ENCODE measurements at places on chromosomes 7 and 10.

DNA sequence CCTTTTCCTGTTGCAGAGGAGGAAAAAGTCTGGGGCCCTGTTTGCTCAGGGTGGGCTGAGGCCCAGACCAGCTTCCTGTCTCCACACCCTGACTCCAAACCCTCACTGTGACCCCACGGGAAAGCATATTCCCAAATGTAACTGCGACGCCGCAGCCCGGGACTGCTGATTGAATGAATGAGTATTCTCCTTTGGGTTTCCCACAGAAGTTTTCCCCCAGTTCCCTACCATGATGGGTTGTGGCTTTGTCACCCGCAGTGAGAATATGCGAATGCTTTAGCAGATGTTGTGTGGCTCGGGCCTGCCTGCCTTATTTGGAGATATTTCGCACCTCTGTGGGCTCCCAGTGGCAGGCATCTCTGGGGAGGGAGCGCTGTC, 50.6 kb downstream of the MGMT start:
- no peak for DNase-seq
- no peak overlapping the region for H3K4me3 ChIP-seq
- no peak overlapping the region for H3K27ac ChIP-seq
- H3K27me3 ChIP-seq, result no peaks in the 10 kb centered on the region
- peaks cover 5% of the 10 kb centered on the region for H3K4me1 ChIP-seq

DNA sequence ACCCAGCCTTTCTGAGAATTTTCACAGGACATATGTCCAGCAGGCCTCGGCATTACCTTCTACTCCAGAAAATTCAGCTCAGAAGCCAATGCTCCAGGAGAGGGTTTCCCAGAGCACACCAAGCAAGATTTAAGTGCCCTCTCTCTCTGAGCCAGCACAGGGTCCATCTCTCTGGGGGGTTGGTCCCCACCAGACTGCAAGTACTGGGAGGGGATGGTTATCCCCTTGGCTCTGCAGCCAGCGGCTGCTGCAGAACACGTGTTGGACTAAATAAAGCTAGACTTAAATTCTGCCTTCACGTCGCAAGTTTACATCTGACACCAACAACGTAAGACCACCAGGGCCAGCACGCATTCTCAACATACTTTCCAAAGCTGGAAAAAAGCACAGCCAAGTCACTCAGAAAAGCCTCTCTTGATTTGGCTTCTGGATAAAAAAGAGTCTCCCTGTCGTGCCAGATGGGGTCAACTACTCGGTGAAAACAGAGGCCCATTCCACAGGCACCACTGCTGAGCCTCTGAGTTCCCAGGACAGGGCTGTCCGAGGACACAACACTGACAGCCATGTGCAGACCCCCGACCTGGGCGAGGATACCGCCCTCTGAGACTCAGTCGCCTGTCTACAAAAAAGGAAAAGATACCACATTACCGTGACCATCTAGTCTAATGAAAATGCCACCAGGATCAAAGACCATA, 77.3 kb downstream of the CTBP2 start:
- peaks cover 32% of the 10 kb centered on the region for H3K4me1 ChIP-seq
- H3K36me3 ChIP-seq, result peaks cover 63% of the 10 kb centered on the region
- no peaks in the 10 kb centered on the region for H3K27me3 ChIP-seq
- no peak for DNase-seq
- H3K27ac ChIP-seq, result peak overlapping the region; percentile 60

DNA sequence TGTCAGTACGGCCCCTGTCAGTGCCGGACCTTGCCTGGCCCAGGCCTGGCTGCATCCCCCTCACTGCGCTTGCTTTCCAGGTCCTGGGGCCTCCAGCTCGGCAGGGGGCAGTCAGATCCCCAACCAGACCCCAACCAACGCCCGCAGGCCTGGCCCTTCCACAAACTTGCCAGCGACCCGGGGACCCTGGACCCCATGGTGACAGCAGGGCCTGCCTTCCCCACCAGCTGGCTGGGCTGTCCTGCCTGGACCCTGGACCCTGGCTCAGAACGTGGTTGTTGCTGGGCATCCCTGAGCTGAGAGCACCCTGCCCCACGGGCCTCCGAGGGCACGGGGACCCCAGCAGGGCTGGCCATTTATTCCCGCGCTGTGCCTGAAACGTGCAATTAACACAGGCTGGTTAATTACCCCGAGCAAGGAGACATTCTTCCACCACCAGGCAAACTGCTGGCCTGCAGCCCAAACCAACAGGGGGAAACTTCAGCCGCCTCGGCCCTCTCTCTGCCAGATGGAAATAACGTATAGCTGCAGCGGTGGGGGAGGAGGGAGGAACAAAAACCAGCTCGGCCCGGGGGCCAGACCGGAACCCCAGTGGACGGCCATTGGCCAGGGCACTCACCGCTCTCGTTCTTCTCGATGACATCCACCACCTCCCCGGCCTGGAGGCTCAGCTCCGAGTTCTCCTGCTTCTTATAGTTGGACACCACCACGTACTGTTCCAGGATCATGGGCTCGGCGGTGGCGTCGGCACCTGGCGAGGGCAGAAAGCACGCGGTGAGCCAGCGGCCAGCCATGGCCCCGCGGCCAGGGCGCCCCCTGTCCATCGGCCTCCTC, 167.1 kb downstream of the NEURL1 start:
- H3K4me1 ChIP-seq, result no peaks in the 10 kb centered on the region
- H3K36me3 ChIP-seq, result peaks cover 28% of the 10 kb centered on the region
- DNase-seq, result no peak

DNA sequence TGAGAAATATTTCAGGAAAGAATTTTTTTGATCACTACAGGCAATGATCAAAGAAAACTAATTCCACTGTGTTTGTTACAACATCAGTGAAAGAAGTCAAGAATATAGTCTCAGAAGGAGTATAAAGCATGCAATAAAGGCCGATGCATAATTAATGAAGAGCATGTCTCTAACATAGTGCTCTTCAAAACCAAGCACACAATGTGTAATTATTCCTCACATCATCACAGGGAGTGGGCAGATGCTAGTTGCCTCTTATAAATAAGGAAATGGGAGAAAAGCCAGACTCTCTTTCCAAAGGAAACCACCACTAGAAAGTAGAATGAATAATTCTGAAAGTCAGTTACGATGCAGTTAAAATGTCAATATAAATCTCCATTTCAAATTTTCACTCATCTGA, 220.1 kb downstream of the TEX36 start:
- no peak overlapping the region for H3K27ac ChIP-seq
- H3K4me3 ChIP-seq, result no peak overlapping the region
- no peaks in the 10 kb centered on the region for H3K4me1 ChIP-seq
- peaks cover 7% of the 10 kb centered on the region for H3K27me3 ChIP-seq

DNA sequence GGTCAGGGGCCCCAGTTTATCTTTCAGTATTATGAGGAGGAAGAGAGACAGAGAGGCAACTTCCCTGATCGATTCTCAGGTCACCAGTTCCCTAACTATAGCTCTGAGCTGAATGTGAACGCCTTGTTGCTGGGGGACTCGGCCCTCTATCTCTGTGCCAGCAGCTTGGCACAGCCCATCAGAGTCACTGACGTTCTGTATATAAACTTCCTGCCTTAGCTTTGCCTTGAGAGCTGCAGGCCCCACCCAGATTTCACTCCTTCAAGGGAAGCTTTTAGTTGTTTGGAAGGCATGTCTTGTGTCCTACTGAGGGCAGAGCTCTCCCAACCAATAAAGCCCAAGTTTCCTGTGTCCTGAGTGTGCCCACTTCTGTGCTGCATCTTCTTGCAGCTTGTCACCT, 242.5 kb upstream of the PRSS58 start:
- H3K4me1 ChIP-seq, result peaks cover 11% of the 10 kb centered on the region
- no peak overlapping the region for H3K4me3 ChIP-seq
- H3K27me3 ChIP-seq, result peaks cover 4% of the 10 kb centered on the region
- no peaks in the 10 kb centered on the region for H3K36me3 ChIP-seq
- no peak overlapping the region for H3K27ac ChIP-seq

DNA sequence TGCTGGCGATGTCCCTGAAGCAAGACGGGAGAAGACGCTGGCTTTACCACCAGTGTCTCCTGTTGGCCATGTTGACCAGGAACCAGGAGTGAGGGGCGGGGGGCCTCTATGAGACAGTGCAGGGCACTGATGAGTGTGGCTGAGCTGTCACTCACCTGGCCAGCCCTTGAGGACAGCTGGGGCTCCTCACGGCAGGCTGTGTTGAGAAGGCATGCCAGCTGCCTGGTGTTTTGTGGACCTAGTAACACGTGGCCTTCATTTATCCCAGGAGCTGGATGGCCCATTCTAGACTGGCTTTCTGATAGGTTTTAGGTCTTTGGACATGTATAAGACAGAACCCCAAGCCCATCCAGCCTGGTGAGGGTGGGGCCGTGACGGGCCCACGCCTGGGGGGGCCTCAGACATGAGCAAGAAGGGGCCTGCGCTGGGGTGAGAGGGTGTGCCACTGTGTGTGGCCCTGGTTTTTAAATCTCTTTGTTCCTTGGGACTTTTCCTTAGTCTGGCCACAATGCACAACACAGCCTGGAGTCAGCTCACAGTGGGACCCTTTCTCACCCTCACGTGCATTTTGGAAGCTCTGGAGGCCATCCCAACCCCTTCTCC, 10.5 kb downstream of the RHBDD2 start:
- H3K4me1 ChIP-seq, result peaks cover 11% of the 10 kb centered on the region
- H3K36me3 ChIP-seq, result peaks cover 11% of the 10 kb centered on the region
- no peak for DNase-seq
- H3K27me3 ChIP-seq, result no peaks in the 10 kb centered on the region
- no peak overlapping the region for H3K4me3 ChIP-seq
- no peak overlapping the region for H3K27ac ChIP-seq

- no peak for DNase-seq
- no peak overlapping the region for H3K4me3 ChIP-seq
- H3K36me3 ChIP-seq, result no peaks in the 10 kb centered on the region
- no peaks in the 10 kb centered on the region for H3K27me3 ChIP-seq
These were observed 17.4 kb downstream of the TOMM7 start for GRCh38 chr7:22805227-22805626.

DNA sequence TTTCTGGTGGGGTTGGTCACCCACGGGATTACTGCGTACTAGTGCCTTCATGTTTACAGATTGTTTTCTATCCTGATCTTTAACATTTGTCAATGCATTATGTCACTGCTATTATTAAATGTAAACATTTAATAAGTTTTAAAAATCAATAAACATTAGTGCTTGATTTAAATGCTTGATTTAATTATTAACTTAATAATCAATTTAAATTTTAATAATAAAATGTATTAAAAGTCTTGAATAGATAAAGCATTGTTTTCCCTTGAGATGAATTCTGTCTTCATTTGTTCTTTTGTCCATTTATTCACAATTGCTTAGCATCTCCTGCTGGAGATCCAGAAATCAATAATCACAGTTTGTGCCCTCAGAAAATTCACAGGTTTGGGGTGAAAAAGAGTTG, 201.8 kb upstream of the HDAC9 start:
- no peak for DNase-seq
- H3K27ac ChIP-seq, result no peak overlapping the region
- no peak overlapping the region for H3K4me3 ChIP-seq
- H3K36me3 ChIP-seq, result no peaks in the 10 kb centered on the region
- H3K27me3 ChIP-seq, result no peaks in the 10 kb centered on the region

- peak overlapping the region; percentile 38 for H3K4me3 ChIP-seq
- H3K27me3 ChIP-seq, result no peaks in the 10 kb centered on the region
- peak overlapping the region; percentile 85 for H3K27ac ChIP-seq
These were observed 947 bp downstream of the HOXA3 start for GRCh38 chr7:27151341-27151930.

GRCh38 chr10:29767968-29768367, 133.2 kb upstream of the SVIL start:
- no peaks in the 10 kb centered on the region for H3K4me1 ChIP-seq
- H3K27ac ChIP-seq, result no peak overlapping the region
- no peaks in the 10 kb centered on the region for H3K27me3 ChIP-seq
- no peak overlapping the region for H3K4me3 ChIP-seq
- DNase-seq, result no peak
- no peaks in the 10 kb centered on the region for H3K36me3 ChIP-seq
